WTC11 (cell line): ENCODE measurements at places on chromosomes 5 and 9.

GRCh38 chr5:1016036-1016435 lies 7.4 kb downstream of the NKD2 start:
- DNase-seq, result no peak

GRCh38 chr9:72952914-72953313 lies at the start of gene ALDH1A1:
Gene ALDH1A1, minus strand, starts transcription at chr9:72953053. Its CDS starts 53 bp downstream, at chr9:72953000.
- DNase-seq, result no peak

DNA sequence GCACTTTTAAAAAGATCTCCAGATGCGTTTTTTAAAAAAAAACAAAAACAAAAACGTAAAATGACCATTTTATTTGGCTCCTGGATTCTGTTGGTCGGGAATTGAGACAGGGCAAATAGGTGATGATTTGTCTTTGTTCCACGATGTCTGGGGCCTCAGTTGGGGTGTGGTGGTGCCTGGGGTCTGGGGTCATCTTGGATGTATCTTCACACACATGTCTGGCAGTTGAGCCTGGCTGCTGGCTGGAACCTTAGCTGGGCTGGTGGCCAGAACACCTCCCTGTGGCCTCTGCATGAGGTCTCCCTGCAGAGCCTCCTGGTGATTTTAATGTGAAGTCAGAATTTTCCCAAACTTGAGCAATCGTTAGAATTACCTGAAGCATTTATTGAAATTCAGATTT lies 42.5 kb upstream of the BASP1 start:
- no peak for DNase-seq

DNA sequence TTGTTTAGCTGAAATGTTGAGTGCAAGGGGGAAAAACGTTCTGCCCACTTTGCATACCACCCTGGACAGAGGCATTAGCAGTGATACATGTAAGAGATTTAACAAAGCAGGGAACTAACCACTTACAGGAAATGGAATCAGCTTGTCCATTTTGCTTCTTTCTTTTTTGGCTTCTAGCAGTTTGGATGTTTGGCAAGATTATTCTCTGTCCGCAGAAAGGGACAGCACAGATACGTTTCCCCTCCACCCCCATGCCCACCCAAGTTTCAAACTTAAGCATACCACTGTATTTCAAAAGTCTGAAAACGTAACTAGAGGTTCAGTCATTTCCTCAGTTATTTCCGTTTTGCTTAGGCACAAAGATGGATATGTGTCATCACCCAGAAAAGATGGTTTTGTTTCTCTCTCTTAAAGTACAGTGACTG lies 118.4 kb downstream of the GDNF start:
- no peak for DNase-seq

DNA sequence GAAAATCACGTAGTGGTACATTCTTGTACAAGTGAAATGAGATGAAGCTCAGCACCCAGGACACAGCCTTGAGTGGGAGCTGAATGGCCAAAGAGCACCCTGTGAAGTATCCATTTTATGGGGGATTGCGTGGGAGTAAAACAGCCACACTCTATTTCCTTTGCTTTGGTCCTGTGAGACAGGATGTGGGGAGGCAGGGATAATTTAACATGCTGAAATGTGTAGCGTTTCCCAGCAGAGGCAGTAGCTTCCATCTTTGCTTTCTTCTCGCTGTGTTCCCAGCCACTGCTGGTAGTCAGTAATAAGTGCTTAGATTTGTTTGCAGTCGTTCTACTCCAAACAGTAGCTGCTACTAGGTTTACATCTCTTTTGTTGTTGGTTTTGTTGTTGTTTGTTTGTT lies 4.4 kb downstream of the IL31RA start:
- no peak for DNase-seq

- DNase-seq, result no peak
These were observed 3.7 kb upstream of the EGR1 start for GRCh38 chr5:138461343-138462125.

GRCh38 chr9:128389395-128390149 lies 18.4 kb downstream of the URM1 start:
- peak; percentile 33 for DNase-seq

- DNase-seq, result no peak
These were observed 36.0 kb downstream of the ANP32B start for GRCh38 chr9:98019098-98019497.

DNA sequence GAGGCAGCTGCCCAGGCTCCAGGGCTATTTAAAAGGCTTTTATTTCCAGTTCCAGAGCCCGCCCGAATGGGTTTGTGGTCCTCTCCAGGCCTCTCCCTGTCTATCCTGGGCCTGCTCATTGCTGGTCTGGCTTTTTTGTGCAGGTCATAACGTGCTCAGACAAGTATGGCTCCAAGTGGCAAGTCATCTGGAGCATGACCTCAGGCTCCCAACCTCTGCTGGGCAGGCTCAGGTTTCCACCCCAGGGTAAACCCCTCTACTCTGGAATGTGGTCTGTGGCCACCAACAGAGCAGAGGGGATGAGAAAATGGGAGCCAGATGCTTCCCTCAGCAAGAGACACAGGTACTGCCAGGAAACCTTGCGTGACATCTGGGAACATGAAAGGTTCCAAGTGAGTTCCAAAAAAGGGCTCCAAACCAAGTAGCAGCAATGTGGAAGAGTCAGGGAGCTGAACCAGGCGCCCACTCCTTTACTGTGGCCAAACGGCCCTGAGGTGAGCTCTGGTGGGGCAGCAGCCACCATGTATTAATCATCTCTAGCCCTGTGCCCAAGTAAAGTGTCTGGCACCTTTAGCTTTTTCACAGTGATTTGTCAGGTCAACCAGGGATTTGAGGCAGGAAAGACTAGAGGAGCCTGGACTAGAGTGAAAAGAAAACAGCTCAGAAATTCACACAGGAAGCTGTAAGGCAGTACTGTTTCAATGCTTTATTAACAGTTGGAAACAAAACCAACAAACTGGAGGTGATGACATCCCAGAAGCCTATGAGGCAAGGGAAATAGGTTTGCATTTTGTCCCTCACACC lies 25.7 kb downstream of the PCDHGC5 start:
- peak; percentile 70 for DNase-seq

- DNase-seq, result no peak
These were observed 158.5 kb downstream of the C9orf50 start for GRCh38 chr9:129462360-129462759.

DNA sequence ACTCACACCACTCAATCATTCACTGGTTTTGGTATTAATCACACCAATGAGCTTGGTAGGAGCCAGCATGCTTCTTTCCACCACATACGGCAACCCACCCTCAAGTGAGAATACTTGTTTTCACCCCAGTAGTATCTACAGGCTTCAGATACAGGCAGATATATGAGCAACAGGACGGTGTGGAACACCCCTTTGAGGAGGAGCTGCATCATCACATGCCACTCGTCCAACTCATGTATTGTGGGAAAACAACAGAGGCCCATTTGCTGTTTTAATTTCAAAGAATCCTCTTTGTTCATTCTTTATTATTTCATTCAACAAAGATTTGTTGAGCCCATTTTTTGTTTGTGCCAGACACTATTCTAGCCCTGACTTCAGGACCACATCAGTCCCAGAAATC lies 46.0 kb downstream of the RORB start:
- no peak for DNase-seq

GRCh38 chr5:162202285-162202880 lies 134.8 kb downstream of the GABRG2 start:
- no peak for DNase-seq

- no peak for DNase-seq
These were observed 9.8 kb downstream of the DOCK2 start for GRCh38 chr5:169646856-169647255.

GRCh38 chr9:89884356-89885083 lies 279.7 kb downstream of the GADD45G start:
- DNase-seq, result no peak

DNA sequence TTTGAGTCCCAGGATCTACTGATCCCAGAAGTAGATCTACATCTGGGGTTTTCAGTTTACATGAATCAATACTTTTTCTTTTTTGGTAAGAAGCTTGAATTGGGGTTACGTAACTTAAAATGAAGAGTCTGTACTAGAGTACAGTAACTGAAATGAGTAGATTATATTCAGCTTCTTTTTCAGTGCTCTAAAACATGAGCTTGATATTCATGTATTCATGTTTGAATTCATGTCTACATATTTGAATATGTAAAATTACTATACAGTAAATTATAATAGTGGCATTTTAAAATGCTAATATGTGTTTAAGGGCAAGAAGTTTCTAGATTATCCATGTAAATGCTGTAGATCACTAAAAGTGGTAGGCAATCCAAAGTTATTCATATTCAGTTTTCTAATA lies 14.8 kb downstream of the POU5F2 start:
- no peak for DNase-seq

- DNase-seq, result peak; percentile 63
These were observed 141.4 kb downstream of the LRRC70 start for GRCh38 chr5:62720031-62720441.

- no peak for DNase-seq
These were observed 5.1 kb downstream of the STARD4 start for GRCh38 chr5:111507276-111507675.

DNA sequence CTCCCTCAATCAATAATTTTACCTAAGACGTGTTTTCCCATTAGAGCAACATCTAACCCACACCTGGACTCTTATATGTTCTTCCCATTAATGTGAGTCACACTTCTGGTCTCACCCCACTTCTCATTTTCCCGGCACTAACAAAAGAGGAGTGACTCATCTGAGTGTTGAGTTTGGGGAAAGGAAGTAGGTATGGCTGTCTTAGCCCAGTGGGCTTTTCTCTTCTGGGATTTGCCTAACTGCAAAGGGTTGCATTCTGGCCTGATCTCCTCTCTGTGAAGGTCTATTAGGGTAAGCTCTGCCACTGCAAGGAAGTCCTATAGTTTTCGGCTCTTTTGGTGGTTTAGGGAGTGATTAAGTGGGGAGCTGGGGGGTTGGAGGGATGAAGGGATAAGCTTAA lies 195.6 kb downstream of the KIAA0825 start:
- no peak for DNase-seq

GRCh38 chr9:98750364-98751060 lies 41.8 kb upstream of the GABBR2 start:
- no peak for DNase-seq

- DNase-seq, result no peak
These were observed 84.5 kb upstream of the CER1 start for GRCh38 chr9:14806941-14807520.

DNA sequence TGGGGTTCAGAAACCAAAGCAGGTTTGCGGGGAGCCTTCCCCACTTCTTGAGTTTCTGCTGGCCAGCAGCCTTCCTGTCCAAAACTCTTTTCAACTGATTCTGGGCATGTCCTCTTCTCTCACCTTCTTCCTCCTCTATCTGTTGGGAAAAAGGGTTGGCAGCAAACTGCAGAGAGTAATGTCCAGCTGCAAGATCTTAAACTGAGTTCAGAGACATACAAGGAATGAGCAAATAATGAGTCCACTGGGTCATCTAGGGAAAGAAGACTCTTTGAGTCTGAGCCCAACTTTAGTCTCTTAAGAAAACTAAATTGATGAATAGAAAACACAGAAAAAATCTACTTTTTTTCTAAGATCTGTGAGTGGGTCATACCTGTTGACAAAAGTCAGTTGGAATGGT lies 16.5 kb downstream of the ANKDD1B start:
- no peak for DNase-seq
